ENCODE measurements at places on chromosomes 1 and 21. TPM values are rescaled to one million over a fixed set of nuclear protein-coding genes. Genes with fewer than 3 reads are reported as not detected.

TAS1R1 gene
- total RNA-seq = not detected

- H3K27me3 ChIP-seq = peaks cover 7% of the 10 kb centered on the region
- no peaks in the 10 kb centered on the region for H3K36me3 ChIP-seq
- peaks cover 16% of the 10 kb centered on the region for H3K4me1 ChIP-seq
- H3K27ac ChIP-seq = no peak overlapping the region
- no peak for DNase-seq
- H3K4me3 ChIP-seq = no peak overlapping the region
Measured at GRCh38 chr1:180630408-180631193, 1.2 kb upstream of the XPR1 start.

DNA sequence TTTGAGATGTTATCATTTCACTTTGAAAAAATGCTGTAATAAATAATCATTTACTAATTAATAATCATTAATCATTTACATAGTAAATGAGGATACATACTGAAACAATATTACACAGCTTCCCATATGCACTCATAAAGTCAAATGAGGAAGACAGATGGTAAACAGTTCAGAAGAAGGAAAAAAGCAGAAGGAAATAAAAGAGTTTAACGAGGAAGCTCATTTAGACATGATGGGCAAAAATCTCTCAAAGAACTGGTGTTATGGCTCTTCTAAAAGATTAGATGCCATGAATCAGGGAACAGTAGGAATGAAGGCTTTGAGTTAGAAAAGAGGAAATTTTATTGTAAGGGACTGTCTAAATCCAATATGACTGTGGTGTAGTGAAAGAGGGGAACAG, 347.6 kb downstream of the PTPRC start:
- no peaks in the 10 kb centered on the region for H3K36me3 ChIP-seq
- no peaks in the 10 kb centered on the region for H3K27me3 ChIP-seq
- H3K4me1 ChIP-seq = no peaks in the 10 kb centered on the region
- no peak for DNase-seq

DNA sequence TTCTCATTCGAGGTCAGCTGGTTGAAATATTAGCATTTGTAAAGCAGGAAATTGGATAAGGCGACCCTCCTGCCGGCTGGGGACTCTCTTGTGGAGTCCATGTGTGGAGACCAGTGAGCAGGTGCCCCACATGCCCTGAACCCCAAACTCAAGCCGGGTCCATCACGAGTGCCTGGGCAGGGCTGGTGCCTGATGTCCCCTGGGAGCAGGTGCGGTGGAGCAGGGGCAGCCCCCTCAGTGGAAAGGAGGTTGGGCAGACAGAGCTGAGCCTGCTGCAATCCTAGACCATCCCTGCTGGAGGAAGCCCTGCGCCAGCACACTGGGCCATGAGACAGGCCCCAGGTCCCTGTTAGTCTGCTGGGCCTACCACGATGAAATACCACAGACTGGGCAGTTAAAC, 395.6 kb downstream of the NPHP4 start:
- no peak overlapping the region for H3K27ac ChIP-seq
- H3K36me3 ChIP-seq = no peaks in the 10 kb centered on the region
- no peaks in the 10 kb centered on the region for H3K27me3 ChIP-seq
- H3K4me3 ChIP-seq = no peak overlapping the region
- H3K4me1 ChIP-seq = no peaks in the 10 kb centered on the region

GRCh38 chr1:21866707-21867043, 54.6 kb downstream of the LDLRAD2 start:
- H3K27ac ChIP-seq = no peak overlapping the region
- no peaks in the 10 kb centered on the region for H3K36me3 ChIP-seq
- no peaks in the 10 kb centered on the region for H3K27me3 ChIP-seq

DNA sequence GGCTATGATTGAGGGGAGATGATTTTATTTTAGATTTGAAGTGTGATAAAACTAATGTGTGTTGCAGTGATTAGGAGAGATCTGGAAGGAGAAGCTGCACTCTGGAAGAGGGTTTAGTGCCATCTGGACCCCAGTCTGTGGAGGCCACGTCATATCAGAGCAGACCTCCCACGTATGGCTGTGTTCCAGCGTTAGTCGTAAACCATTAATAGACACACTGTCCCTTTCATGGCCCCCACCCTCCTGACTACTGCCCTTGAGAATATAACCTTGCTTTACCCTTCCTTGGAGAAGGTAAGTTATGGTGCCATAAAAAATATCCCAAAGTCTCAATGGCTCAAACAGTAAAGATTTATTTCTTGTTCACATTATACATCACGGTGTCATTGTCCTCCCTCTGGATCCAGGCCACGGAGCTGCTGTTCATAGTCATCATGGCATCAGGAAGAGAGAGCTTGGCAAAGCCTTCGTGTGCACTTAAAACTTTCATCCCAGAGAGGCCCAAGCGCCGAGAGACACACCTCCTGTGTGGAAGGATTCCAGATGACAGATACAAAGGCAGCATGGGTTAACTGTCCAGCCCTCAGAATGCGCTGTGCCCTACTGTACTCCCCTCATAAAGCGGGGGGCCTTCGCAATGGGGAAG, 33.2 kb downstream of the RHOU start:
- no peak overlapping the region for H3K27ac ChIP-seq
- no peaks in the 10 kb centered on the region for H3K36me3 ChIP-seq
- no peak for DNase-seq
- no peak overlapping the region for H3K4me3 ChIP-seq

DNA sequence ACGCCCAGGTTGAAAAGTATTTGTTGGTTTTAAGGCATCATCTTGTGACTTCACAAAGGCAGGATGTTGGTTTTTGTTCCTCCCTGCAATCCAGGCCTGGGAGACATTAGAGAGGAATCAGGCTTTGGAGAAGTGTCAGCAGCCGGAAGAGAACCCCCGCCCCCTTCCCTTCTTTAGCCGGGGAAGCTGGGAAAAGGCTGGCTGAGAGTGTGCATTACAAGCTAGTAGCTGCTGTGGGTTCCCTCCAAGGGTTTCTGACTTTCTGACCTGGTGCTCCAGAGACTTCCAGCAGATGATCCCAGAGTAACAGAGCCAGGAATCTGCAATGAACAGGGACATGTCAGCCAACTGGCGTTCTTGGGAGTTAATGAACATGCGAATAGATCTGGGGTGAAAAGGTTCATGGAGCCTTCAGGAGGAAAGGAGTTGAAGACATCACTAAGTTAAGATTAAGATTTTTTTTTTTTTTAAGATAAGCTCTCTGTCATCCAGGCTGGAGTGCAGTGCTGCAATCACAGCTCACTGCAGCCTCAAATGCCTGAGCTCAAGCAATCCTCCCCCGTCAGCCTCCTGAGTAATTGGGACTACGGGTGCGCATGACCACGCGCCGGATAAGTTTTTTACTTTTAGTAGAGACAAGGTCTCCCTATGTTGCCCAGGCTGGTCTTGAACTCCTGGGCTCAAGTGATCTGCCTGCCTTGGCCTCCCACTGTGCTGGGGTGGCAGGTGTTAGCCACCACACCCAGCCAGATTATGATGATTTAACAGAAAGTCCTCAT, 7.5 kb downstream of the DISP3 start:
- no peak for DNase-seq
- no peak overlapping the region for H3K27ac ChIP-seq
- H3K4me1 ChIP-seq = no peaks in the 10 kb centered on the region
- H3K36me3 ChIP-seq = no peaks in the 10 kb centered on the region
- no peaks in the 10 kb centered on the region for H3K27me3 ChIP-seq

GRCh38 chr1:101006553-101006952, 19.0 kb downstream of the DPH5 start:
- H3K27me3 ChIP-seq = no peaks in the 10 kb centered on the region
- H3K36me3 ChIP-seq = no peaks in the 10 kb centered on the region
- peak overlapping the region; percentile 33 for H3K4me3 ChIP-seq
- H3K27ac ChIP-seq = peak overlapping the region; percentile 41
- peaks cover 32% of the 10 kb centered on the region for H3K4me1 ChIP-seq

GPR52 gene
- total RNA-seq = 11.3 TPM

DNA sequence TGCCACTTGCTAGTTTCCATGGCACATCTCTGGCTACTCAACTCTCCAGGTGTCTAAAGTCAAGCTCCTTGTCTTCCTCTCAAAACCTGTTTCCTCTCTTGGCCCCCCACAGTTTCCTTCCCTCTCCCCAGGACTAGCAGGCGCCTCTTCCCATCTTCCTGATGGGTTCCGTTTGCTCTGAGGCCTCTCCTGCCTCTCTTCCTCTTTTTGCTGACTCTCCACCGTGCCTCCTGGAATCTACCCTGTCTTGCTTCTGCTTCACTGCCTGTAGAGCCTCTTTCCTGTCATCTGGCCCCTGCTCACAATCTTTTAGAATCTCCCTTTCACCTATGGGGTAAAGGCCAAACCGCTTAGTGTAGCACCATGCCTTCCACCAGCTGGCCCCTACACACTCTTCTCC, 21.8 kb upstream of the LHX4 start:
- H3K4me1 ChIP-seq = peaks cover 1% of the 10 kb centered on the region
- no peak for DNase-seq
- no peaks in the 10 kb centered on the region for H3K27me3 ChIP-seq
- H3K36me3 ChIP-seq = no peaks in the 10 kb centered on the region
- H3K4me3 ChIP-seq = no peak overlapping the region
- no peak overlapping the region for H3K27ac ChIP-seq

LORICRIN gene
- not detected for total RNA-seq

DNA sequence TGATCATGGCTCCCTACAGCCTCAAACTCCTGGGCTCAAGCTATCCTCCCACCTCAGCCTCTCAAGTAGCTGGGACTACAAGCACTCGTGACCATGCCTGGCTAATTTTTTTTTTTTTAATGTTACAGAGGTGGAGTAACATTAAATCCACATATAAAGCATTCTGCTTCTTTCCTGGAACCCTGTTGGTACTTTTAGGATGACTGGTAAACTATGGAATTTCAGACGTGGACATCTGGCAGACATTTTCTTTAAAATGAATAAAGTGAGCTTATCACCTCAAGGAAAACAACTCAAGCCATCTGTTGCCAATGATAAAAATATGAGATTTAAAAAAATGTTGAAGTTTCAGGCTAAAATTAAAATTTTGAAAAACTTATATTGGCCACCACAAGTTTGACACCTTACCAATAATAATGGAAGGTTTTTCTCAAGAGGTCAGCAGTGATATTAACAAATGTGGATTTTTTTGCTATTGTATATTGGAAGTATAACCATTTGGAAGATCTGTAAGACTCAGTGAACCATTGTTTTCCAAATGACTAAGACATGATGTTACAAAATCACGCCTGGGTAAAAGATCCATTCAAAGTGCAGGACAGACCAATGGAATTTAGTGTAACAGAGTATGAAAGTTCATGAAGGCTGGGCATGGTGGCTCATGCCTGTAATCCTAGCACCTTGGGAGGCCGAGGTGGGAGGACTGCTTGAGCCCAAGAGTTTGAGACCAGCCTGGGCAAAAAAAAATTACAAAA, 52.7 kb upstream of the EIF4G3 start:
- H3K36me3 ChIP-seq = peaks cover 67% of the 10 kb centered on the region
- no peaks in the 10 kb centered on the region for H3K4me1 ChIP-seq
- DNase-seq = no peak
- no peak overlapping the region for H3K4me3 ChIP-seq
- no peaks in the 10 kb centered on the region for H3K27me3 ChIP-seq

TNFRSF4 gene
- 65.8 TPM for total RNA-seq

- DNase-seq = no peak
- H3K4me3 ChIP-seq = no peak overlapping the region
- H3K36me3 ChIP-seq = no peaks in the 10 kb centered on the region
- no peak overlapping the region for H3K27ac ChIP-seq
Measured at GRCh38 chr1:115193046-115193828, 103.9 kb upstream of the TSPAN2 start.

DNA sequence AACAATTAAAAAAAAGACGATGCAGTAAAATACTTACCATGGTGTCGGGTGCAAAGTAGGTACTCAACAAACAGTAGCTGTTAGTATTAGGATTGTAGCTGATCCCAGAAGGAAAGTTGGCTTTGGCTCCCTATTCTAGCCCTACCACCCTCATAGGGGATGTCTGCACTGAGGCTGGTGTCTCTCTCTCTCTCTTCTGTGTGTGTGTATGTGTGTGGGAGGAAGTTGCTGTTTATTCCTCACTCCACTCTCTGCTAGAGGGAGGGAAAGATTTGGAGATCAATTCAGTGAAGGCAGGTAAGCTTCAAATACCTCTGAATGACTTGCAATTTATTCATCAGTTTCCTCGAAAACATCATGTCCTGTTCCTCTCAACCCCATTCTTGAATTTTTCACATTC, 124.4 kb downstream of the PTPRU start:
- H3K27me3 ChIP-seq = no peaks in the 10 kb centered on the region
- H3K36me3 ChIP-seq = no peaks in the 10 kb centered on the region
- H3K4me3 ChIP-seq = no peak overlapping the region
- no peaks in the 10 kb centered on the region for H3K4me1 ChIP-seq

DNA sequence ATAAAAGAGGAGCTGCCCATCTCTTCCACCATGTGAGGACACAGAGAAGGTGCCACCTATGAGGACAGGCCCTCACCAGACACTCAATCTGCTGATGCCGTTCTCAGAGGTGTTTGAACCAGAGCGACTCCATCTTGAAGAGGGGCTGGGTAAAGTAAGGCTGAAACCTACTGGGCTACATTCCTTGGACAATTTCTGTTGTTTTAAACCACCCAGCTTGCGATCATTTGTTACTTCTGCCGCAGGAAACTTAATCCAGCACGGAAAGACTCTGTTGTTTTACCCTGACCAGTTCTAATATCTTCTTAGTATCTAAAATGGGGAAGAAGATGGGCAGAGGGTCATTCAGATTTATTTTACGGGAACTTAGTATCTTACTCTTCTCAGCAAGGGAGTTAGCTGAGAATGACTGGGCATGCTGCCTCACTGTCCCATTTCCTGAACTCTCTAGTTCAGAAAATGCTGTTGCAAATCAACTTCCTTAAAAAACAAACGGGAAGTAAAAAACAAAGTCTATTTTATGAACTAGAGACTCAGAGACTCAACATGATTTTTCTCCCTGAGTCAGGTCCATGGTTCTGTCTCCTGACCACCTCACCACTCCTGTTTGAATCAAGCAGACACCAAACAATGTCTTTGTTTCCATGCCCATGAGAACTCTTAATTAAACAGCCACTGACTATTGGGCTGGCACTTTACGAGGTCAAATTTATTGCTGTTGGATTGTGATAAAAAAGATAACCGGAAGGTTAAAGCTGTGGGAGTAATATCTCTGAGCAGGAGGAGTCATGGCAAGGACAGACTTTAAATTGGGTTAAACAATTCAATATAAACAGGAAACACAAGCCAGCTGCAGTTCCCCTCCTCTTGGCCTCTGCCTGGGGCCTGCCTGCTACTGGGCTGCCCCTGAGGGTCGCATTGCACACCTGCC, 23.8 kb upstream of the IFNAR1 start:
- peaks cover 8% of the 10 kb centered on the region for H3K36me3 ChIP-seq
- H3K27ac ChIP-seq = no peak overlapping the region
- no peak for DNase-seq
- H3K4me3 ChIP-seq = peak overlapping the region; percentile 19

RRP15 gene
- 13.1 TPM for total RNA-seq

LACTBL1 gene
- total RNA-seq = not detected

DNA sequence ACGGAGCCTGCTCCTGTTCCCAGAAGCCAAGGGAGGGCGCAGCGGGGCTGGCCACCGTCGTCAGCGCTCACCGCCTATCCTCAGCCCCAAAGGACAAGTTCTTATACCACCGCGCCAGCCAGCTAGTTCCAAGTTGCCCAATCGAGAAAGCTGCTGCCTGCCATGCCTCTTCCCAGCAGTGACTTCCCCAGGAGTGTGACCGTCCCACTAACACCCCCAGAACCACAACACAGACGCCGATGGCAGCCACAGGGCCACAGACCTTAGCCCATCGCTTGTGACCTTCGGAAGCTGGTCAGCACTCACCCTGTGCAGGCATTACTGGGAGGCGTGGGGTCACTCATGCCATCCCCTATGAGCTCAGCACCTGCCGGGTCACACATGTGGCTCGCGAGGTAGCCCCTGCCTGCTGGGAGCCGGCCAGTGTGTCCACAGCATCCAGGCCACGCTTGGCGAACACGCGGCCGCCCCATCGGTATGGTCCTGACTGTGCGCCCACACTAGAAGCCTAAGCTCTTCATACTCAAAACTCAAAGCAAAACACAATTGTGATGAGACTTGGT, 20.1 kb downstream of the NADK start:
- no peak for DNase-seq
- no peaks in the 10 kb centered on the region for H3K4me1 ChIP-seq
- no peak overlapping the region for H3K27ac ChIP-seq
- no peak overlapping the region for H3K4me3 ChIP-seq
- H3K36me3 ChIP-seq = peaks cover 29% of the 10 kb centered on the region

Data from CD4-positive, CD25-positive, alpha-beta regulatory T cell (primary cell).